Natural killer cell (primary cell): ENCODE measurements at places on chromosomes 2 and 18.

DNA sequence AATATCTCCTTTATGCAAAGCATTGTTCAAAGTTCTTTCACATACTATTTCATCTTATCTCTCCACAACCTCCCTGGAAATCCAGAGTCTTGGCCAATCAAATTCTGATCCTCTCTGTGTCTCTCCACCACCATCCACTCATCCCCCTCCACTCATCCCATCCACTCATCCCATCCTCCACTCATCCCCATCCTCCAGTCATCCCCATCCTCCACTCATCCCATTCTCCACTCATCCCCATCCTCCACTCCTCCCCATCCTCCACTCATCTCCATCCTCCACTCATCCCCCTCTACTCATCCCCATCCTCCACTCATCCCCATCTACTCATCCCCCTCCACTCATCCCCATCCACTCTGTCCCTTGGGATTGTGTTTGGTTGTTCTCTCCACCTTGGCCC lies 101.1 kb downstream of the BCL2 start:
- DNase-seq, result no peak

- DNase-seq, result peak; percentile 82
Measured at GRCh38 chr2:112181571-112182290, 43.5 kb downstream of the FBLN7 start.

GRCh38 chr18:55351980-55352714 lies 235.8 kb downstream of the TCF4 start:
- DNase-seq, result no peak

GRCh38 chr18:623761-624620 lies 27.2 kb downstream of the CLUL1 start:
- peak; percentile 76 for DNase-seq

- no peak for DNase-seq
Measured at GRCh38 chr18:51614033-51614432, 416.6 kb upstream of the MEX3C start.

DNA sequence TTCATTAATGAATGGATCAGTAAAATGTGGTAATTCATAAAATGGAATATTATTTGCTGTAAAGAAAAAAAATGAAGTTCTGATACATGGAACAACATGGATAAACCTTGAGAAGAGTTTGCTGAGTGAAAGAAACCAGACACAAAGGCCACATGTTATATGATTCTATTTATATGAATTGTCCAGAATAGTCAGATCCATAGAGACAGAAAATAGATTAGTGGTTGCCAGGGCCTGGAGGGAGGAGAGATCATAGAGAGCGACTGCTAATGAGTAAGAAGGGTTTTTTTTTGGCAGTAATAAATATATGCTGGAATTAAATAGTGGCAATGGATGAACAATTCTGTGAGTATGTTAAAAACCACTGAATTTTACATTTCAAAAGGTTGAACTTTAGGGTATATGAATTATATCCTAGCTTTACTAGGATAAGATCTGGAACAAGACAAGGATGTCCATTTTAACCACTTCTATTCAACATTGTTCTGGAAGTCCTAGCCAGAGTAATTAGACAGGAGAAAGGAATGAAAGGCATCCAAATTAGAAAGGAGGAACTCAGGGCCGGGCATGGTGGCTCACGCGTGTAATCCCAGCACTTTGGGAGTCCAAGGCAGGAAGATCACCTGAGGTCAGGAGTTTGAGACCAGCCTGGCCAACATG lies 48.8 kb downstream of the MAPRE2 start:
- DNase-seq, result no peak

DNA sequence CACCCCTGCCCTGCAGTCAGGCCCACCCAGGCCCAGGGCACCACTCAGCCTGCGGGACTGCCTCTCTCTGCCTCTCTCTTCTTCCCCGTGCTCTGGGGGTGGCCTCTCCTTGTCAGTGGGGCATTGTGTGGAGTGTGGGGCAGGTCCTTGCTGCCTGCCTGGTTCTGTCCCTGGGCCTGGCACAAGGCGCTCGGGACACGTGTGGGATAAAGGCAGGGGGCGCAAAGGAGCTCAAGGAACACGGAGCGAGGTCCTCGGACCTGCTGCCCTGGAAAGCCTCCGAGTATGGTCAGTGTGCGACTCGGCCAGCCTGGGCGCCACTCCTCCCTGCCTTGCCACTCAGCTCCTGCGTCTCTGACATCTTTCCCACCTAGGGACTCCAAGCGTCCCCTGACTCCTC lies 262.2 kb downstream of the HDAC4 start:
- no peak for DNase-seq

DNA sequence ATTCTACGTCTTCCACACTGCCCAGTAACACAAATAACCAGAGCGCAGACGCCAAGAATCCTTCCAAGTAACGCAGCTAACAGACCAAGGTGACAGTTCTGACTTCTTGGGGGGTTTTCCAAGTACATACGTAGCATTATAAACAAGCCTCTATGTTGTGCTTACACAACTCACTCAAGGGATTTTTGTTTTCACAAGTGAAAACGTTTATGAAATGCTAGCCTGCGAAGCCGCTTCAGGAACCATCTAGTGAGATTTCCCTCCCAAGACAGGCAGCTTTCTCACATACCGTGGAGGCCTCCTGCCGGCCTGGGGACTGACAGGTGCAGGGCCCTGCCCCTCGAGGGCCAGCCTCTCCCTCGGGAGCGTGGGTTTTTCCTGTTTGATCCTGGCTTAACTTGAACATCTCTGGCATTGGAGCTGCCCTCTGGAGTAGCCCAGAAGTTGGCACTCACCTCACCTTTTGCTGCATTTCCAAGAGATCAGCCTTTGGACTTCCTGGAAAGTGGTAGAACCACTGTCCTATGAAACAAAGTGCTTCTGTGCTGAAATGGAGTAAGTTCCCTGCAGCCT lies 151.1 kb downstream of the MBP start:
- DNase-seq, result no peak

GRCh38 chr2:212968284-212969081 lies 182.9 kb downstream of the IKZF2 start:
- no peak for DNase-seq

DNA sequence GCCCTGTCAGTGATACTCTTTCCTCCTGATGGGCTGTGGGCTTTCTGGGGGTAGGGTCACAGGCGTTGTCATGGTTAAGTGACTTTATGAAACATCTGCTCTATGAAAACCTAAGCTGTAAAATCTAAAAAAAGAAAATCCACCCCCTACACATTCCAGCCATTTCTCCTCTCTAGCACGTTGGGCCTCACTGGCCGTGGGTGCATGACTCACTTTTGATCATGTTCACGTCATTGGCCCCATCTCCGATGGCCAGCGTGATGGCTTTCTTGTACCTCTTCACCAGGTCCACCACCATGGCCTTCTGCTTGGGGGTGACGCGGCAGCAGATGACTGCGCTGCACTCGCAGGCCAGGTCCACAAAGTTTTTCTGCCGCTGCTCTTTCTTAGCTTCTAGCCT lies 39.3 kb upstream of the NARS1 start:
- no peak for DNase-seq

GRCh38 chr18:8962855-8963635 lies 139.5 kb upstream of the NDUFV2 start:
- DNase-seq, result no peak

DNA sequence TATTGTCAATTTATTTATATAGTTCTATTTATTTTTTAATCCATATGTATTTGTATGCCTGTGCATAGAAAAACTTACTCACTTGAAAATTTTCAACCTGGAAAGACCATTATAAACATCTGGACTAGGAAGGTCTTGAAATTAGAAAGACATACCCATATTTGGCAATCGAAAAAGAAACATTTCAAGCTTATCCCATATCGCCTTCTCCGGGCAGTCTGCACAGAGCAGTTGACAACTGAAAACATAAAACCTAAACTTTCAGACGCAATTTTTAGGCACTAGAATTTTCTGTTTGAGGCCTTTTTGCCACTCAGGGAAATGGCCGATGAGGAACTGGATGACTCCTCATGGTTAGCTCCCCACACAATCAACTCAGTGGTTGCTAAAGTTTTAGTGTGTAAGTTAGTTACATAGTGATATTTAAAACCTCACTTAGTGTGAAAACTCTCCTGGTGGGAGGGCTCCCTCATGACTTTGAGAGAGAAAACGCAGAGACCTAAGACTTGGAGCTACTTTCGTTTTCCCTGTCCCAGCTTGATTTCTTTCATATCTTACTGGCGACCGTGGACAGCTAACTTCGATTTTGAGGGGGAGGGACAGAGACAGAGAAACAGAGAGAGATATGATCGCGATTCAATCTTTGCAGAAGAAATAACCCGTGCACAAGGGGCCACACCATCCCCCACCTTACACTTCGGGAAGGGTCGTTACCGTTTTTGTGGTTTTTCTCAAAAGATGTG lies 3.2 kb upstream of the HOXD12 start:
- DNase-seq, result peak; percentile 40

DNA sequence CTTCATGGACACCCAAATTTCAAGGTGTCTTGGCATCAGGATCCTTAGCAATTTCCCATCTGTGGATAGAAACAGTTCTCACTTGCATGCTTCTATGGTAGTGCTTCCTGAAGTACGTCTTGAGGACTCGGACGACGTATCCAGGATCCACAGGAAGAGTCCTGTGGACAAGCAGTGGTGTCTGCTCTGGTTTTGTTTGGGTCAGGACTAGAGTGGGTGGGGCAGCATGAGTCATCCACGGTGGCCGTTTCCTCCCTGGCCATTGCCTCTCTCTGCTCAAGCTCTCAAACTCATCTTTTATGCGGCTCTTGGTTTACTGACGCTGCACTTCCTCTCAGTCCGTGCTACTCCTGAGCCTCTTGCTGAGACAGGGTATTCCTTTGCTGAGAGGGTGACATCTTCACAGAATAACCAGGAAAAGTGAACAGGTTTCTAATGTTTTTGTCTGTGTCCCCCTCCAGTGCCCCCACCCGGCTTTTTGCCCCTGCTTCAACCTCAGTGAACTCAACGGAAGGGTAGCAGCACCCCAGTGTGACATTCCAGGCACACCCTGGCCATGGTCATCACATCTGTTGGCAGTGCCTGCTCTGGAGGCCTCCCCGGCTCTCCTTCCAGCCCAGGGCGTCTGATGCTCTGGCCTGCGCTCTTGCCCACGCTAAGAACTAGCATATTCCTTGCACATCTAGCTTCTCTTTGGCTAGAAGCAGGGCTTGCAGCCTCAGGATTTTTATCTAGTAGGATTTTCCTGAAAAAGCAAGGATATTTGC lies 62.2 kb downstream of the ARMC9 start:
- no peak for DNase-seq

DNA sequence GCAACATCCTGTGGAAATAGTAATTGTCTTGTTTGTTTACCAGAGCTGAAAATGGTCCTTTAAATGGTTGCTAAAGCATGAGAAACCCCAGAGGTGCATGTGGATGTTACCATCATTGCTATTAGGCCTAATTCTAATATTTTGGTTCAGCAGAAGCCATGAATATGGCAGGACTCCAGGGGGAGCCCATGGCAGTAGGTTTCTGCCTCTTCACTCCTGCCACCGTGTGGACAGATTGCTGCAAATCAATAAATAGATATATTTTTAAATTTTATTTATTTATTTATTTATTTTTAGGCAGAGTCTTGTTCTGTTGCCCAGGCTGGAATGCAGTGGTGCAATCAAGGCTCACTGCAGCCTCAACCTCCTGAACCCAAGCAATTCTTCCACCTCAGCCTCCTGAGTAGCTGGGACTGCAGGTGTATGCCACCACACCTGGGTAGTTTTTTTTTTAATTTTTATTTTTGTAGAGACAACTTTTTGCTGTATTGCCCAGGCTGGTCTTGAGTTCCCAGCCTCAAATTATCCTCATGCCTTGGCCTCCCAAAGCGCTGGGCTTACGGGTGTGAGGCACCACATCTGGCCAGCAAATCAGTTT lies 54.9 kb upstream of the CAPN13 start:
- no peak for DNase-seq

DNA sequence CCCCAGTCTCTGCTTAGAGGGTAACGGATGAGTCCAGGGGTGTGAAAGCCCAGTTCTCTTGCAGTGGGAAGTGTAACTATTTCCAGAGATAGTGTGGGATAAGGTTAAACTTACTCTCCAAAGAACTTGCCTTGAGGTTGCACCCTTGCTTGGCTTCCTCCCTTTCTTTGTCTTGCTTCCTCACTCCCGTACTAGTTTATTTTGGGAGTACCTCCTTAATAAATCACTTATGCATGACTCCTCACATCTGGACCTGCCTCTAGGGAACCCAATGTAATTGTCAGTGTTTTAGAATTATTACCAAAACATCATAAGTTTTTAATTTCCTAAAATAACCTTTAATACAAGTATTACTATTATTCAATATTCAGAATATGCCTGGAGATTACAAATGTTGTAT lies 35.2 kb downstream of the CPO start:
- DNase-seq, result no peak

- DNase-seq, result no peak
Measured at GRCh38 chr2:98656800-98657199, 48.4 kb downstream of the UNC50 start.

- peak; percentile 46 for DNase-seq
Measured at GRCh38 chr2:196750977-196751631, 48.4 kb downstream of the GTF3C3 start.

- DNase-seq, result no peak
Measured at GRCh38 chr18:50969448-50969847, 1.6 kb downstream of the ELAC1 start.

- no peak for DNase-seq
Measured at GRCh38 chr18:377088-377487, 109.2 kb upstream of the THOC1 start.

DNA sequence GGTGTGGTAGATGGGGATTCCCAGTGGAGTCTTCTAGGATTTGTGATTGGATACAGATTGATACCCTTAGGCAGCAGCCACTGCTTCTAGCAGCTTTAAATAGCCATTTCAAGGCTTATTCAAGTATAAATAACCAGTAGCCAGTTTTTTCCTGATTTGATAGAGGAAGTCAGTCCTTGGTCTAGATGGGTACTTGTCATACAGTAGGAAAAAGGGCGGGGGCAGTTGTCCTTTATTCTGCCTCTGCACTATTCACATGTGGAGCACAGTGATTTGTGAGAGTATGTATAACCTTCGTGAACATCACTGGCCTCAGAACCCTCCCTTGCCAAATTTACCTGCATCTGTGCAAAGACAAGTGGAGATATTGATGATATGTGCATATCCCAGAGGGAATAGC lies 6.8 kb downstream of the PPP1CB start:
- no peak for DNase-seq

DNA sequence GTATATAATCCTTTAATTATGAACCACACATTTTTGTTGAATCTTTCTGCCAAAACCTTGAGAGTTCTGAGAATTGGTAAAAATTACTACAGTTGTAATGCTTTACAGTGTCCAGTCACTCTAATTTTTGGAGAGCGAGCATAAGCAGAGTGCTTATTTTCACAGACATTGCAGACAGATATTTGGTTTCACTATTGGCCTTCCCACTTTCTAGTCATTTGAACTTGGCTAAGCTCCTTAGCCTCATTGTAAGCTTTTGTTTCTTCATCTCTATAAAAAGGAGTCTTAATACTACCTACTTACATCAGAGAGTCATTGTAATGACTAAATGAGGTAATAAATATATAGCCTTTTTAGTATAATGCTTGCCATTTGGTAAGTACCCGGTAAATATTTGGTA lies 80.4 kb downstream of the LCLAT1 start:
- DNase-seq, result no peak

GRCh38 chr2:174901075-174901474 lies 104.1 kb downstream of the CHN1 start:
- DNase-seq, result no peak

GRCh38 chr2:124025891-124026434 lies 876 bp downstream of the CNTNAP5 start:
- DNase-seq, result no peak
